H9 (cell line): ENCODE measurements at places on chromosomes 12 and 14. TPM values are rescaled to one million over a fixed set of nuclear protein-coding genes. Genes with fewer than 3 reads are reported as not detected.

The GSKIP gene
- 28.6 and 34.0 TPM in 2 replicates for total RNA-seq

DNA sequence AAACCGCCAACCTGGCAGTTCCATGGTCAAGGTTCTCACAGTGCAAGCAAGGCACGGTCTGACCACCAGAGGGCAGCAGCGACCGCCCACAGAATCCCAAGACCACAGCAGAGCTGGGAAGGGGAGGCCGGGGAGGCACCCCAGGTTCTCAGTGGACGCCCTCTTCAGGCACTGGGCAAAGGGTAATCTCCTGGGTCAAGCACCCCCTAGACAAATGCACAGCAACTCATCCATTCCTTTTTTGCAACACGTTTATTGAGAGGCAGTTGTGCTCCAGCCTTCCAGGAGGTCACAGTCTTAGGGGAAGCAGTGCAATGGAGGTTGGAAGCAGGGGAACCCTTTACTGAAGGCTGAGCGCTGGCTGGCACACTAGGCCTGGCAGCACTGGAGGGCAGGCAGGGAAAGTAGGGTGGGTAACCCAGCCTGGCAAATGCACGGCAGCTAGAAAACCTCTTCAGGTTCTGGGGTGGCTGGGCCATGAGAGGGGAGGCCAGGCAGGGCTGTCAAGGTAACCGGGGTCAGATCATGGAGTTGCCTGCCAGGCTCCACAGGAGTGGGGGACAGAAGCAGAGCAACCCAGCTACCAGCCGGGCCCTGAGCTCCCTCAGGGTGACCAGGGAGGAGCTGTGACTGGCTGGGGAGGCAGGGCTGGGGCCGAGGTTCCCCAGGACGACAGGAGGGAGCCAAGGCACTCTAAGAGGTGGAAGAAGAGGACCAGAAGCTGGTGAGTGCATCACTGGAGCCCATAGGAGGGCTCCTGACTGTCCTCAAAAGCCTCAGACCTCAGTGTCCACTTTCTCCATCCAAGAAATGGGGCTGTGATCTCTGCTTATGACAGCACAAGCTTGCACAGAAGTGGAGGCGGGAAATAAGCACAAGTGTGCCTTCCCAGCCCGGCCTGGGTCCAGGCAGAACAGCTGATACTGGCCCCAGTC, 1.8 kb upstream of the RHOF start:
- DNase-seq: peak; percentile 95

DNA sequence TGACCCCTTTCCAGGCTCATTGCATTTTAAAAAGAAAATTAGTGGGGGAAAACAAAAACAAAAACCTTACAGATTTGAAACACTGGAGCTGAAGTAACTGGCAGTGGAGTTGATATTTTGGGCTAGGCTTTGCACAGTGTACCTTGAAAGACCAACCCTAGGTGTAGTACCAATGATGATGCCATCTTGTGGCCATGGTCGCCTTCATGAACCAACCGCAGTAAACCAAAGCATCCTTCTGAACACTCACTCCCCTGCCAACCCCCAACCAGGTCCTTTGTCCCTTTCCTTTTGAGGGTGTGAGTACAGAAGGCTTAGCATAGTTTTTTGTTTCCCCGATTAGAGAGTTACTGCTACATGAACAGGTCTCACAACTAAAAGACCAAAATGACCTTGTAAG, 5.9 kb downstream of the TOMM20L start:
- DNase-seq: no peak

DNA sequence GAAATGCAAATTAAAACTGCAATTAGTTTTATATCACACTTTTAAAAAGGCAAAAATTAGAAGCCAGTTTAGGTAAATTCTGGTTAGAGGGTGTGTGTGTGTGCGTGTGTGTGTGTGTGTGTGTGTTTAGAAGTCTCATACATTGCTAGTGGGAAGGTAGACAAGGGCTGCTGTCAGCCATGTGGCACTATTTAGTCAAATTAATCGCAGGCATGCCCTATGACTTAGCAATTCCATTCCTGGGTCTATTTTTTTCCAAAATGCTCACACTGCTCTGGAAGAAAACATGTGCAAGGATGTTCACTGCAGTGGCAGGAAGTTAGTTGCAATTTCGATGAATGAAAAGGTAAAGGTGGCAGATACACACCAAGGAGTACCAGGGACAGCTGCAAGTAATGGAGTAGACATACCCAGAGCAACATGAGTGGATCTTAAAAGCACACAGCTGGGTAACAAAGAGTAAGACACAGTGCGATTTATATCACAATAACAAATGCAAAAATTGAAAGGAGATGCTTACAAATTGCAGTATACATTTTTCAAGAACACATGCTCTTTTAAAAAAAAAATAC, 11.6 kb downstream of the CAPZA3 start:
- DNase-seq: no peak

- no peak for DNase-seq
These were observed 67.3 kb upstream of the EGLN3 start for GRCh38 chr14:34018125-34018524.
